Stimulated activated CD8-positive, alpha-beta memory T cell treated with anti-CD3 and anti-CD28 coated beads, Interleukin-4, amount 100 ng/mL, for 48 hours (primary cell): ENCODE measurements at places on chromosomes 5 and 9.

GRCh38 chr5:90153031-90153430 lies 256.5 kb downstream of the CETN3 start:
- DNase-seq: no peak

DNA sequence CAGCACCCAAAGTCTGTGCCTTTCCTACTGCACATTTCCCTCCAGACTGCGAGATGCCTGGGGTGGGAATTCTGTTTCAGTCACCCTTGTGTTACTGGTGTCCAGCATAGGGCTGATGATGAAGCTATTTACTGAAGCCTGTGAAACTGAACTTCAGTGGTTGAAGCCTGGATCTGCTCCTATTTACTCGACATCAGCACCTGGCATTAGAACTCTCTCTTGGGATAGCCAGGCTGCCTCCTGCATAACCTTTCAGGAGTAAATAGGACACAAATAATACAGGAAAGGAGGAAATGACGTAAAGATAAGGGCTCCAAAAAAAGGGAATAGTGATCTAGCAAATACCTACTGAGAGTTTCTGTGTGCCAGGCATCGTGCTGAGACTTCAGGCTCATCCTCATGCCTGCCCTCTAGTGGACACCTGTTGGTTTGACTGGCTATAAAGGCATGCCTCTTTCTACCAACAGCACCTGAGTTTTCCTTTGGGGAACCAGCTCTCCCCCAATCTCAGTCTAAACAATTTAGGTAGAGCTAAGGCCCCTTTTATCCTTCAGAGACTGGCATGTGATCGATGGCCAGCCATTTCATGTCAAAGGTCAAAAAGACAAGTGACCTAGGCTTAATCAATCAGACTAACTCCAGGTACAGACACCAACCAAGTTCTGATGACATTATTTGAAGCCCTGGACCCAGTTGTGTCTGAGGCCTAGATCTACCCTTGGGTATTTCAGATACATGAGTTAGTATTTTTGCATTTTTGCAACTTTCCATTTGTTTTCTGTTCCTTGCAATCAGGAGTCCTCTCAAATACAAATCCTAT lies 192.1 kb upstream of the TRIM32 start:
- peak; percentile 59 for DNase-seq

DNA sequence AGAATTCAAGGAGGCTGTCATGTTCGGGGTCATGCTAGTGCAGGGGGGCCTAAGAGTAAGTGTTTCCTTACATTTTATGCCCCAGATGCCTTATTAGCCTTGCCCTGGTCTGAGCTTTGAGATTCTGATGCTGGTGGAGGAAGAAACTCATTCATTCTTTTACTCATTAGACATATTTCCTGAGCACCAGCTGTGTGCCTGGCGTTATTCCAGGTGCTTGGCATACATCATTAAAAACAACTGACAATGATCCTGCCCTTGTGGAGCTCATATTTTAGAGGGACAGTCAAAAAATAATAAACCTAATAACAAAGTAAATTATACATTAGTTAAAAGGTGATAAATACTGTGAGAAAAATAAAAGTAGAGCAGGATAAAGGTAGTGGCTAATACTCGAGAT lies 138.9 kb upstream of the SGCD start:
- DNase-seq: no peak

DNA sequence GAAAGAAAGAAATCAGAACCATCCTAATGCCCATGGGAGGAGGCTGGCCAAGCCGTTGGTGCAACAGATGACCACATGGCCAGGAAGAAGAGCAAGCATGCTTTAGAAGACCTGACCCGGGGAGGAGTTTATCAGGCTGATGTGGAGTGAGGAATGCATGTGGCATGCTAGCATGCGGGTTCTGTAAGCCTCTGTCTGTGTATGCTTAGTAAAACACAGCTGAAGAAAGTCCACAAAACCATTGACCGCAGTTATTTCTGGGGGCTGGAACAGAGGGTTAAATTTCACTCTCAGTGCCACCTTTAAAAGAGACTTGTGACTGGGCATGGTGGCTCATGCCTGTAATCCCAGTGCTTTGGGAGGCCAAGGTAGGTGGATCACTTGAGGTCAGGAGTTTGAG lies 19.1 kb downstream of the GFI1B start:
- no peak for DNase-seq

- DNase-seq: no peak
Observed at GRCh38 chr5:96637196-96637595, 25.0 kb upstream of the CAST start.

DNA sequence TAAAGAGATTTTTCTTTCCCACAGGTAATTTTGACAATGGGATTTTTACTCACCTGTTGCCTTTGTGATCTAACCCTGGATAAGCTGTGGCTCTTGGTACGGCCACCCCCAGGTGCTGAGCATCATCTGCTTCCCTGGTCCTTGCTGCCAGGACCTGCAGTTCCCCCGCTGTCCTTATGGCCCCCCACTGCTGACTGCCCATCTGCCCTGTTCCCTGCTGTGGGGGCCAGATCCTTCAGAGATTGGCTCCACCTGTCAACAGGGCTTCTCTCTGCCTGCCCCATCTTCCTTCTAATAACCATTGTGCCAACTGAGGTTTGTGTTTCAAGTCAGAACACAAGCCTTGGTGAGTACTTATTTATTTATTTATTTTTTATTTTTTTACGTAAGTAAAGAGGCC lies 183.3 kb downstream of the MAPKAP1 start:
- DNase-seq: no peak

DNA sequence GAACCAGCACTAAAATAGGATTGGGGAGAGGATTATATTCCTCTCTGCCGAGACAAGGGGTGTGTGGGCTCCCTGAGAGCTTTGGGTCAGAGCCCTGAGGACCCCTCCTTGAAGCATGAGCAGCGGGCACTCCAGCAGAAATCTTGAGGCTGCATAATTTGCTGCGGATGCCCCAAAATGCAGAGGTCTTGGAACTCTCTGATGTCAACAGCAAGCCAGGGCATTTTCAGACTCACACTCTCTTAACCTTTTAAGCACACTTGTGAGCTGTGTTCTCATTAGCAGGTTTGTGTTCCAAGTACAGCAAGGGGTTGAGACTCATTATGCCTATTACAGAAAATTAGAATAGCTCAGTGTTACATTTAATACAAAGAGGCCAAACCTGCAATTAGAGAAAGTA lies 513.0 kb upstream of the ADAMTS16 start:
- DNase-seq: no peak

DNA sequence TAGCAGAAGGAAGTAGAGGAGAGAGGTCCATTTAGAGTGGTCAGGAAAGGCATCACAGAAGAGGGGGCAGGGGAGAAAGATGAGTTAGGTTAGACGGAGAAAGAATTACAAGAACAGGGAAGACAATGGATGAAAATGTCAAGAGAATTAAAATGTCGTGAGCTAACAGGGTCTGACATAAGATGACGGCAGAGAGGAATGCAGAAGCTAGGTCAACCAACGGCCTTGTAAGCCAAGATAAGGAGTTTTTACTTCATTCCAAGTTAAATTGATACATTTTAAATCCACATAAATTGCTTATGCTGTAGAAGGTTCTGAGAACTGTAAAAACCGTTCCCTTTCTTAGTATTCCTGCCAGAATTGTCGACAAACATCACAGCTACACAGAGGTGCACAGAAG lies 896.9 kb upstream of the DMAC1 start:
- DNase-seq: no peak

DNA sequence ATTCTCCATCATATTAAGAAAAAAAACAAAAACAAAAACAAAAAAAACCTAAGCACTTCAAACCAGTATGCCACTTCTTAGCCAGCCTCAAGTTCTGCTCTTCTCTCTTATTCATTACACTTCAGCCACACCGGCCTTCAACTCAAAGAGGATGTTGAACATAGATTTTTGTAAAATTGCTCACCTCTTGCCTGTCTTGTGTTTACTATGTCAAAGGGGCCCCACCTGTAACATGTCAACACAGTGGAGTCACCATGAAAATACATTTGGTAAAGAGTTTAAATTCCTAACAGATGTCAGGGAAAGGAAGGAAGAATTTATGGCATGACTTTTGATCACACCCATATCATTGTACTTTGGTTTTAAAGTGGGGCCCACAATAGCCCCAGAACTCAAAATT lies 121.1 kb upstream of the GHR start:
- no peak for DNase-seq

GRCh38 chr5:147619281-147619878 lies 109.5 kb upstream of the DPYSL3 start:
- DNase-seq: no peak

DNA sequence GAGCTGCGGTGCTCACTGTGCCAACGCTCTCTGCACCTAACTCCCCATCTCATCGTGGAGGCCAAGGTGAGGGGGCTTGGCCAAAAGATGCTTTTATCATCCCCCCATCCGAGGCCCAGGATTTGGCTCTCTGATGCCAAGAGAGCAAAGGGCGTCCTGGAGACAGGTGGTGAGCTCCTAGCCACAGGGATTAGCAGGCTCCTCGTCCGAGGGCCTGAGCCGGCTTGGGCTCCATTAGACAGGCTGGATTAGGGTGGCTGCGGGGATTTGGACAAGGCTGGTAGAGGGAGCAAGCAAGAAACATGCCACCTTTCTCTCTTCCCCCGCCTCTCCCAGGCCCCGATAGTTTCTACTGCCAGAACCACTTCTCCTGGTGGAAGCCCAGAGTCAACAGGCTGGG lies 1.0 kb upstream of the GRM6 start:
- no peak for DNase-seq

DNA sequence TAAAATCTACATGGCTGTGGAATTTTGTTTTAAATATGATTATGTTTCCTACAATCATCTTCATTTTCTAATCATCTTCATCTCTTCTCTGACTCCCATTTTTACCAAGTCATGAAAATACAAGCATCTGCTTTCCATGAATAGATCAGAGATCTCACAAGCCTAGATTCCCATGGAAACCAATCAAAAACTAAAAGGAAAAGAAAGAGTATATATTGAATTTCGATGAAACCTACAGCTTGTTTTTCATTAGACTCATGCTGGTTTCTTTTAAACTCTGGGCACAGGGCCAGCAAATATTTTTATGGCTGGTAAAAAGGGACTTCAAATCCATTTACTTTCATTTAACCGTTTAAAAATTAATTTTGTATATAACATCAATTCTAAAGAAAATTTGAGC lies 51.2 kb downstream of the INVS start:
- DNase-seq: no peak

GRCh38 chr5:54930736-54931135 lies 54.7 kb downstream of the ESM1 start:
- DNase-seq: peak; percentile 57

GRCh38 chr9:841371-842209 lies at the start of gene DMRT1:
TSS of gene DMRT1 (plus strand) at chr9:841697. CDS start at chr9:841839, 142 bp downstream.
- no peak for DNase-seq

- no peak for DNase-seq
Observed at GRCh38 chr5:168106008-168106761, 185.3 kb upstream of the WWC1 start.

DNA sequence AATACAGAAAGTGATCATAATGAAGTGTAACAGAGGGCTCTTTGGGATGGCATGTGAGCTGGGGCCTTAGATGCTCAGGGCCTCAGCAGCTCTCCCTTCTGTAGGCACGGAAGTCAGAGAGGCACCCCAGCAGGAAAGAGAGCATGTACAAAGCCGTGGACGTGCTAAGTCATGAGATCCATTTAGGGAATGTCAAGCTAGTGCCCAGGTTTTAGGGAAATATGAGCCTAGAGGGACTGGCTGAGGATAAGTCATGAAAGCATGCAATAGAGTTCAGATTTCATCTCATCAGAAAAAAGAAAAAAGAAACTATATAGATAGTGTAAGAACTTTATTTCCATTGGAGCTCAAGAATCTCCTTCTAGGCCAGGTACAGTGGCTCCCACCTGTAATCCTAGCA lies 379.5 kb upstream of the KLF4 start:
- no peak for DNase-seq

DNA sequence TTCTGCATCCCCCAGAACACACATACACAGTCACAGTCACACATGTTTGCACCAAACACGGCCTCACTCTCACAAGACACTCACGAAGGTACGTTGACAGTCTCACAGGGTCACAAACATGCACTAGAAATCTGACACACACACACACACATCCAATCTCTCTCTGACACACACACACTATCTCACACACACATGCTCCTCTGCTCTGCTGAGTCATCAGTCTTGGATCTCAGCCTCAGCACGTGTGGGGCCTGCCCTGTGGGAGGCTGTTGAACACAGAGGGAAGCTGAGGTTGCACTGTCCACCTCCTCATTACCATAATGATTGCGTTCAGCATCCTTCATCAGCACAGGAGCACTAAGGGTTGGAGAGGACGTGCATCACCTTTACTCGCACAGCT lies 188.8 kb downstream of the MTRR start:
- DNase-seq: no peak

DNA sequence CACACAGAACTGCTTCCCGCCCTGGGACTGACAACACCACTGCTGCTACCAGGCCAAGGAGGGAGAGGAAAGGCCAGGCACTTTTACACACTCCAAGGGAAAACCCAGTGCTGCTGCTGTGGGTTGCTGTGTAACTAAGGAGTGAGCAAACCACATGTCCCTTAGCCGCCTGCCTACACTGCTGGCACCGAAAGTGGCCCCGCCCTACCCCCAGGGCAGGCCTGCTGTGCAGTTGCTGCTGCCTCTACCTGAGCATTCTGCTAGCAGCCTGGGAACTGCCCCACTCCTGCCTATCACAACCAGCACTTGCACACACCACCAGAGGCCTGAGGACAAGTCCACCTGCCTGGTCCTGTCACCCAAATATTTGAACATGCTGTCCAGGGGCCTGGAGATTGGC lies 740.9 kb downstream of the DTWD2 start:
- no peak for DNase-seq

GRCh38 chr9:88537761-88538091 lies 2.7 kb downstream of the NXNL2 start:
- DNase-seq: peak; percentile 37

- DNase-seq: no peak
Observed at GRCh38 chr5:74766418-74766848, 484 bp downstream of the GFM2 start.
